ENCODE measurements at places on chromosomes 3 and 15.

- no peak for DNase-seq
Measured at GRCh38 chr15:57443486-57443885, 67.2 kb downstream of the CGNL1 start.

GRCh38 chr3:29534006-29534405, 253.1 kb downstream of the RBMS3 start:
- peak; percentile 69 for DNase-seq

DNA sequence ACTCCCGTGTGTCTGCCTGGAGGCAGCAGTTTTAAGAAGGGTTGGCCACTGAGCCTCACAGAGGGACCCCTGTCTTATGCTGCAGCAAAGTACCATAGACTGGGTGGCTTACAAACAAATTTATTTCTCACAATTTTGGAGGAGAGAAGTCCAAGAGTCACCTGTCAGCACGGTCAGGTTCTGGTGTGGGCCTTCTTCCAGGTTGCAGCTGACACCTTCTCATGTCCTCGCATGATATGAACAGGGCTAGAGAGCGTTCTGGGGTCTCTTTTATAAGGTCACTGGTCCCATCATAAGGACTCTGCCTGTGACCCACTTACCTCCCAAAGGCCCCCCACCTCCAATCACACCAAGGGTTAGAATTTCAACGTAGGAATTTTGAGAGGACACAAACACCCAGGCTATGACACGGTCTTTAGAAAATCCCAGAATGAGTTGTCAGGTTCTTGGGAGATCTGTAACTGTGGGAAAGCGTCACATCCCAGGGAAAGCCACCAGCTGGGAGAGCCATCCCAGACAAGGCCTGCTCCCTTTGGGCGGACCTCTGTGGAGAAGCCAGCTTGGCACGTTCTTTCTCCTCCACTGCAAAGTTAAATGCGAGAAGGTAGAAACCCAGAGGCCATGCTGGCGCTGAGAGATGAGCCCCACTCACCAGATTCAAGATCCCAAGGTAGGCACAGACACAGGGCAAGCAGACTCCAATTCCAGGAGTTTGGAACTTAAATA, at the start of gene FBXW12:
TSS of gene FBXW12 (plus strand) at position 569 of the 726 bp plus-strand sequence. CDS start 549 bp downstream, outside the sequence.
- no peak for DNase-seq

- peak; percentile 28 for DNase-seq
Measured at GRCh38 chr3:126360714-126361060, 3.5 kb upstream of the KLF15 start.

All from kidney (tissue), 22 donors.